ENCODE measurements at places on chromosomes 12 and 14.

DNA sequence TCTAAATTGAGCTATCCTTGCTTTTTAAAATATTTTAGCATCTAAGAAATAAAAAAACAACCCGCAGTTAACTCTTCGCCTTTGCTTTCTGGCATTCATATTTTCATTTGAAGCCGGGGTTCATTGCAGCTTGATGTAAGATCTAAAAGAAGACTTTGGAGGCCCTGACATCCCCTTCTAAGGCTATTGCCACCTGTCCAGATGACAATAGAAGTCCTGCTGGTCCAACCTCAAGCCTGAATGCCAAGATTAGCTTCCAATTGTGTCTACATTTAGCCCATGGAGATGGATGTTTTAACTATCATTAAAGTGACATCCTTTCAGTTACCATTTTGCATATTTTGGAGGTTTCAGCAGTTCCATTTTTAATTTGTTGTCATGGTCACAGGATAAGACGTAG is 51.6 kb upstream of the ATP2A2 start:
- no peak for DNase-seq

- DNase-seq = no peak
Observed at GRCh38 chr14:94671870-94672444, 59.8 kb downstream of the SERPINA3 start.

GRCh38 chr14:102095871-102096568 is 9.2 kb upstream of the HSP90AA1 start:
- DNase-seq = no peak

DNA sequence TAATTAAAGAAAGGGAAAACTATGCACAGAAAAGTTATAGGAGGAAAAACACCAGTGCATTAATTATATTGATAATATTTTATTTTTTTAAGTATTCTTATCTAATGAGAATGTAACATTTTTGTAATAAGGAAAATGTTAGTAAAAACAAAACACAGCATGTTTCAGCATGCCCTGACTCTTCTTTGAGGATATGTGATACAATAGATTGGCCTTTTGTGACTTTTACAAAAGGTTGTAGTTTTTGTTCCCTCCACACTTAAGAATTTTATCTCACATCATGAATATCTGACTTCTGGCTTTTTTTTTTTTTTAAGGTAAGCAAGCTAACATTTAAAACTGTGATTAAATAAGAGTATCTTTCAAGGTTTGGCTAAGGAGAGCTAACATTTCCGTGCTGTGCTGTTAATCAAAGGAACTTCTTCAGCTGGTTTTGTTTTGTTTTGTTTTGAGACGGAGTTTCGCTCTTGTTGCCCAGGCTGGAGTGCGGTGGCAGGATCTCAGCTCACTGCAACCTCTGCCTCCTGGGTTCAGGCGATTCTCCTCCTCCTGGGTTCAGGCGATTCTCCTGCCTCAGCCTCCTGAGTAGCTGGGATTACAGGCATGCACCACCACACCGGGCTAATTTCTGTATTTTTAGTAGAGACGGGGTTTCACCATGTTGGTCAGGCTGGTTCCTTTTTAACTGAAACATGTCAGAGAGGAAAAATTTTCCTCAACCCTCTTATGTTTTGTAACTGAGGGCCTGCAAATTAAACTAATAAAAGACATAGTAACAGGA is 30.8 kb upstream of the RESF1 start:
- peak; percentile 33 for DNase-seq

- no peak for DNase-seq
Observed at GRCh38 chr14:96235426-96235825, 20.6 kb upstream of the BDKRB1 start.

DNA sequence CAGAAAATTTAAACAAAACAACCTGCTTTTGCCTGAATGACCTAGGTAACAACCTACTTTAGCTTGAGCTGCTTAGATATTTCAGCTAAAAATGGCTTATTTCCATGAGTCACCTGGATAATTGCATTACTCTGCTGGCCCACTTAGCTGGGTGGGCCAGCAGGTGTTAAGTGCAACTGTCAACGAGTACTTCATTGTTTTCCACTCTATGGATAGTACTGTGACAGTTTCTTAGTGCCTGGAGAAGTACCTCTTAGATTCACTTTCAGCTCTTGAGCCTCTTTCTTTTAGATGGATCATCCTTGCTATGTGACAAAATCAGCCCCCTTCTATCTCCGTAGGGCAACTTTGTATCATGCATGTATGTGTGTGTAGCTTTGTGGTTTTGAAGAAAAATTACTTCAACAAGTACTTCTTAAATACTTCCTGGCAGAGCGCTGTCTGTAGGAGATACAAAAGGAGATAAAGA is 368.2 kb upstream of the ATP2B1 start:
- DNase-seq = no peak

DNA sequence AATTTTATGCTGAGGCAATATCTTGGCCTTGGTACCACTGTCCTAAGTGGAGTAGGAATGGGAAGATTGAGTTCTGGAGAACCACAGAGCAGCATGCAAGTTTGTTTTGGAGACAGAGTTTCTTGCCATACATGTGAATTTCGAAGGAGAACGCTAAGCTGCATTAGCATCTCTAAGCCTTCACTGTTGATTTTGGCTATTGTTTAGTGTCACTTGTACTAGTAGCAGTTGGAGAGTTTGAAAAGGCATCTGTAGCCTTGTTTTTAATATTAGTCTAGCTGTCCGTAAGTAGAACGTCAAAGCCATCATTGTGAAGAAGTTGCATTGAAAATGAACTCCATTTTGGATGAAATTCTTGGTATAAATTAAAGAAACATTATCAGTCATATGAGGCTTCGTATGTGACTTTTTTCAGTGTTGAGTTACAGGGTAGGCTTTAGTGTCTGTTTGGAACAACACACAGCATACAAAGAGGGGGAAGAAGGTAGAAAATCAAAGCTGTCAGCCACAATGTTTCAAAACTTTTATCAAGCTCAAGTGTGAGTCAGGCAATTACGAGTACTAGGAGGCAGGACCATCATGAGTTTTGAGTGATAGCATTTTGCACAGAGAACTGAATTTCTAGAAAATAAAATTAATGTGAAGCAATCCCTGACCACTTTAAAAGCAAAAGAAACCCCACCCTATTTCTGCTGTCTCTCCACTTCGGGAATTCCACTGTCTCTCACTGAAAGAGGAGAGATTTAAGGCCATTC is 70.2 kb upstream of the NAV3 start:
- DNase-seq = no peak

DNA sequence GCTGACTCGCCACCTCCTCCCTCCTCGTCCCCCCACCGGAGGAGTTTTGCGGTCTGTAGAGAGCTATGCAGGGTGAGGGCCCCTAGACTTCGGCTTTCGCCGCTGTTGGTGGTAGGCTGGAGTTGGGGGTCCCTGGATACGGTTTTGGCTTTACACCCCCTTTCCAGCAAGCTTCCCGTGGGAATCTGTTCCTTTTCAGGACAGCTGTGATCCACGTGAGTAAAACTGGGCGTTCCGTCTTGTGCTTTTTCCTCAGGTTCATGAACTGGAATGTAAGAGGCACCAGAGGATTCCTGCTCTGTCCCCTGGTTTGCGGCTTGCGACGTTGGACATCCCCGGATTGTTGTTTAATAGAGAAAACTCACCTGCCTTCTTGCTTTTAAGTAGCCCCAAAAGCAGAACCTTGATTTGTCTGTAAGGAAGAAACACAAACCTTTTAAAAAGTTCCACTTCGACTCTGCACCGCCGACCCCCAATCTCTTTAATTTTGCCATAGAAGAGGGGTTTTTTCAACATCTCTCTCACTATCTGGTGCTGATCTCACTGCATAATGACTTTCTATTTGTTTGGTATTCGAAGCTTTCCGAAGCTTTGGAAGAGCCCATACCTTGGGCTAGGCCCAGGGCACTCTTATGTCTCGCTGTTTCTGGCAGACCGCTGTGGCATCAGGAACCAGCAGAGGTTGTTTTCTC is 490 bp downstream of the PRORP start:
- no peak for DNase-seq

DNA sequence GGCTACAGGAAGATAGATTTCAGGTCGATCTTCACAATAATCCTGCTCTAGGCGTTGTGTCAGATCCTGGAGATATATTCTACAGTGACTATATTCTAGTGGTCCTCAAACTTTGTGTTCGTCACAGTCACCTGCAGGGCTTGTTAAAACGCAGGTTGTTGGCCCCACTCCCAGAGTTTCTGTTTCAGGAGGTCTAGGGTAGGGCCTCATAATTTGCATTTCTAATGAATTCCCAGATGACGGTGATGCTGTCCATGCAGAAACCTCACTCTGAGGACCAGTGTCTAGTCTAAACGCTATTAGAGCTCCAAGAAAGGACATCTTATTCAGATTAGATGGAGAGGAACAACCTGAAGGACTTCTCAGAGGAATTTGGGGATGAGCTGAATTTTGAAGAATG is 13.2 kb upstream of the SLC6A13 start:
- DNase-seq = no peak

Data from activated CD4-positive, CD25-positive, alpha-beta regulatory T cell treated with anti-CD3 and anti-CD28 coated beads, Interleukin-2, amount 50 U/mL, for 72 hours (primary cell).